ENCODE measurements at places on chromosomes 2 and 18.
A peak's percentile ranks its signal among the peaks of the same experiment; 100 is the strongest.

GRCh38 chr18:75086494-75087034 lies 122.4 kb downstream of the PTGR3 start:
- no peak for DNase-seq

- DNase-seq: peak; percentile 14
Measured at GRCh38 chr18:3062798-3063680, 50.1 kb upstream of the LPIN2 start.

DNA sequence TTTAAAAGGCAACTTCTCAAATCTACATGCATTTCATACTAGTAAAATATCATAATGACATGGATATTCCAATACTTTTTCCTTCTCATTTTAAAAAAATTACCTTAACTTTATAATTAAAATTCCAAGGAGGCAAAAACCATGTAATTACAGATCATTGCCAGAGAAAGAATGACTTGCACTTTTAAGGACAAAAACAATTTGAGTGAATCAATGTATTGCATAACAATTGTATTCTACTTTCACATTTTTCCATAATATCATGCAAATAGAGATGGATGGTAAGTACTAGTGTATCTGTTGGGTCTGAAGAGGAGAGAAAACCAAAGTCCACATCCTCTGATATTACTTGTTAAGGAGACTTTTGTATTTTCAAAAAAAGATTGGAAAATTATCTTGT lies 89.5 kb upstream of the NCK2 start:
- DNase-seq: no peak

DNA sequence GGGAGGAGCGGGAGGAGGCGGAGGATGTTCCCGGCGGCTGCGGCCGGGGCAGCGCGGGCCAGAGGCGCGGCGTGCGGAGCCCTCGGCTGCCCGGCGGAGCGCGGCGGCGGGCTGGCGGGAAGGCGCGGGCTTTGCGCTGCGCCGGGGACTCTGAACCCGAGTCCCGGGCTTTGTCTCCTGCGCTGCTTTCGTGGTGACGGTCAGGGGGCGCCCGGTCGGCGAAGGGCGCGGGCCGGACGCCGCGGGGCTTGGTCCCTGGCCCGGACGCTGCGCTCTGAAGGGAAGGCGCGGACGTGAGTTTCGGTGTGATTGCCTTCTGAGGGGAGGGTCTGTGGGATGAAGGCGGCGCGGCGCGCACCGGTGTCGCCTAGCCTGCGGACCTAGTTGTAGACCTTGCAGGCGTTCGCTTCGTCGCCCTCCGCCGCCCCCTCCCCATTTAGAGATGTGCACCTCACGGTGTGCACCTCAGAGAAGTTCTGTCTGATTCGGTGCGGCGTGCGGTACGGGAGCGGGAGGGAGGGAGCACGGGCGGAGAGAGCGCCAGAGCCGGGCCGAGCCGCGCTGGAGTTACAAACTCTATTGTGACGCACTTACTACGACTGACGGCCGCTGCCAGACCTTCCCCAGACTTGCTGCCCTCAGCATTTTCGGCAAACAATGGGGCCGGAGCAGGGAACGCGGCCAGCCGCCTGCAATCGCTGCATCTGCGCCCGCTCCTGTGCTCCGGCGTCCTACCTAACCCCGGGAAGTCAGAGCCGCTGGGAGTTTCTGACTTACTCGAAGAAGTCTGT lies 2.1 kb downstream of the BCL2L11 start:
- no peak for DNase-seq

DNA sequence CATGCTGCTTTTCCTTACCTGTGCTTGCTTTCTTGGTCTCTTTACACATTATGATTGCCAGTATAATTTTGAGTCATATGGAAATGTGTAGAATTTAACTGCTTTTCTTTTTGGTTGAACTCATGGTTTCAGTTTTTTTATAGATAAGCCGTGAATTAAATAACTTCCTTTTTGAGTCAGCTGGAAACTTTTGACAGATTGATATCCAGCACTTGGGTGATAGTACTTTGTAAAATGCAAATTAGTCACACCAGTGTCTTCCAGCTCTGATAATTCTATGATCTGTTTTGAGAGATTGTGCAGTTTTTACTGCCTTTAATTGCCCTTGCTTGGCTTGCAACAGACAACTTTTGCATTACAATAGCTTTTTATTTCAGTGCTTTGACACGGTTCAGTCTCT lies 86.4 kb downstream of the NCOA1 start:
- peak; percentile 31 for DNase-seq

GRCh38 chr2:33242845-33243244 lies 233.6 kb upstream of the RASGRP3 start:
- DNase-seq: no peak

- no peak for DNase-seq
Measured at GRCh38 chr2:6941299-6942046, 24.3 kb downstream of the RNF144A start.

- no peak for DNase-seq
Measured at GRCh38 chr2:233026198-233026813, 6.2 kb upstream of the NEU2 start.

DNA sequence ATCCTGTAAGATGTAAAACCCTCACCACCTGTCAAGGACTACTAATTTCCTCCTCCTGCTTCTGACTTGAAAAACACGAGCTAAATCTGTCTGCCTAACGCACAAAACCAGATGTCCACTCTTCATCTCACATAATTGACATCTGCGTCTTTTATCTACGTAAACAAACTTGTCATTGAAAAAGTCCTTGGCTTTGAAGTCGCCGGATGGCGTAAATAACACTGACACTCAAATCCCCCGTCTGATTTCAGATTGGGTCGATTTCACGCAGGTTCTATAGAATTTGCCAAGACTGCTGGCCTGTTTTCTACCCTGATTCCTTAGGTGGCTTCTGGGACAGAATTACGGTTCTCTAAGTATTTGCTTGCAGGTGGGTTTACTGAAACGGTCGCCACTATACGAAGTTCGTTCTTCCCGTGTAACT lies 539 bp upstream of the MOB4 start:
- DNase-seq: peak; percentile 25
